Pulmonary artery endothelial cell (primary cell): ENCODE measurements at places on chromosomes 6 and 20. TPM values are rescaled to one million over a fixed set of nuclear protein-coding genes. Genes with fewer than 3 reads are reported as not detected.

DNA sequence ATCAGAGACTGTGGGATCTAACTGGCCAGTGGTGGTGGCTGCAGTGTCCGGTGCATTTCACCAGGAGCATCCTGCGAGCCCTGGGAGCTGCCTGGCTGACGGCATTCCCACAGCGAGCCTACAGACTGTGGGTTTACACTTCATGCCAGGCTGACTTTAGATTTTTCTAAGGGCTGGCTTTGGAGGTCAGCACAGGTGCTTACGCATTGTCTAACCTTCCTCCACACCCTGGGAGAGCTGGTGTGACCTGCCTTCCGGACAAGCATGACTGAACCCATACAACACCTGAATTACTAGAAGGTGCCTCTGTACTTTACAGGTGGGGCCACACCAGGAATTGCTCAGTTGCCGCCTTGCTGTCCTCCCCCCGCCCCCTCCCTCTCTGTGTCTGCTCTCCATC lies 96.2 kb downstream of the RREB1 start:
- DNase-seq, result no peak

DNA sequence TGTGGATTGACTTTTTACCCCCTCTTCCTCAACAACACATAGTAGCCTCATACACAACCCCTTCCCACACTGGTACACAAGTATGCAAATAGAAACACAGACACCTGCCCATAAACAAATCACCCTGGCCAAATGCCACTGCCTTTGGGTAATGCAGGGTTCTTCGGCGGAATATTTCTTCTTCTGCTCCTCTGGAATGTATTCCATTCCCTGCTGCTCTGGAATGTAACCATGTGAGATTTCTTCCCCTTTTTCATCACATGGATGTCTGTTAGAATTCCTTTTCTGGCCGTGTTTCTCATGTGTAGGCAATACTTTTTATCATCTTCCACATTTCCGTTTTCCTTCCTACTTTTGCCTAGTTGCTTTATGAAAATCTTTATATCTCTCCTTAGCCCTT lies 76.1 kb upstream of the TPD52L1 start:
- no peak for DNase-seq

DNA sequence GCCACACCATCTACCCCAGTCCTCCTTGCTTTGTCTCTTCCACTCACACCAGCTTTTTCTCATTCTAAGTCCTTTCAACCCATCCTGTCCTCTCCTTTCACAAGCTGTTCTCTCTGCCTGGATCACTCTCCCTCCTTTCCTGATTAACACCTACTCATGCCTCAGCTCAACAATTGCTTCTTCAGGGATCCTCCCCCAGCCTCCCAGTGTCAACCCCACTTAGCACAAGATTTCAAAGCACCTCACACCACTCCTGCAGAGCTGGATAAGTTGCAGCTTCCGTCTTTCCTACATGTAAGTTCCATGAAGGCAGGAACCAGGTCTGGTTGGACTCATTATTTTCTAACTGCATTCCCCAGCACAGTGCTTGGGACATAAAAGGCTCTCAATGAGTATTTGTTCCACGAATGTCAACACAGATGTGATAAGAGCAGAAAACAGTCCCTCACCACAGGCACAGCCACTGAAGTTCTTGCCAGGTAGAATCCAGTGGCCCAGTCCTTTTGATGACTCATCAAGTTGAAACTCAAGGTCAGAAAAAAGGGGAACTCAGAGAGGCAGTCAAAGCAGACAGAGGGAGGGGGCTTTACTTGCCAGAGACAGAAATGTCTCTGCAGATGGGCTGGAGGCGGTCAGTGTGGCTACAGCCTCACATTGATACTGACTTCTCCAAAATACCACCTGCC lies 193.4 kb upstream of the PRDM1 start:
- no peak for DNase-seq

GRCh38 chr6:140388192-140388802 lies 1013.8 kb upstream of the CITED2 start:
- DNase-seq, result no peak

- peak; percentile 30 for DNase-seq
Observed at GRCh38 chr6:5084781-5085647, at the start of gene PPP1R3G. Gene PPP1R3G (plus strand): TSS chr6:5085341. CDS start chr6:5085486, 145 bp downstream.

DNA sequence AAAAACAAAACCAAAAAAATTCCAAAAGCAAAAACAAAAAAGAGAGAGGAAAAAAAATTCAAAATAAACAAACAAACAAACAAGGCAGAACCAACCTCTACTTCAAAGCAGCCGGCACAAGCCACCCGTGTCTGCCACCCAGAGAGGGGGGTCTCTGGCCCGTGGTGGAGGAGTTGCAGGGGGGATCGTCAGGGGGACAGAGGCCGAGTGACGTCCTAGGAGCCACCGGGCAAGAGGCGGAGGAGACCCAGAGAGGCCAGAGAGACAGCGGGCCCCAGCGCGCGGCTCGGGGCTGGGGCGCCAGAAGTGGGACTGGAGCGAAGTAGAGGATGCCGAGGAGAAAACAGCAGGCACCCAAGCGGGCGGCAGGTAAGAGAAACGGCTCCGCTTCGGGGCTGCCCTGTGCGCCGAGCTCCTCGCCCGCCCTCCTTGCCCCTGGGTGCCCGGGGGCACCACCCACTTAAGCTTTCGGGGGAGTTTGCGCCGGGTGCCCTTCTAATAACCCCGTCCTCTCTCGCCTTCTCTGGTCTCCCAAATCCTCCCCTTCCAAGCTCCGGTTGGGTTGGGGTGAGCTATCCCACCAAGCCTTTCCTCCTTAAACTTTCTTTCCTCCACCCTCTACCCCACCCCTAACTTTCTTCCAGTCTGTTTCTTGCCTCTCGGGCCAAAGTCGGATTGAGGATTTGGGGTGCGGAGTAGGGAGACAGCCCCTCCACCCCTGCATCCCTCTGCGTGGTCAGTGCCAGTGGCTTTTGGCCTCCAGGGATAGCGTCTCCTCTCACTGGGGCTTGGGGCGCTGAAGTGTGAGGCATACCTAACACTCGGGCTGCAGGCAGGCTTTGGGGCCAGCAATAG lies 1.0 kb downstream of the TSHZ2 start:
- no peak for DNase-seq

GRCh38 chr6:106163966-106164877 lies 78.1 kb downstream of the PRDM1 start:
- DNase-seq, result no peak

- no peak for DNase-seq
Observed at GRCh38 chr6:16783509-16783908, 22.2 kb upstream of the ATXN1 start.

DNA sequence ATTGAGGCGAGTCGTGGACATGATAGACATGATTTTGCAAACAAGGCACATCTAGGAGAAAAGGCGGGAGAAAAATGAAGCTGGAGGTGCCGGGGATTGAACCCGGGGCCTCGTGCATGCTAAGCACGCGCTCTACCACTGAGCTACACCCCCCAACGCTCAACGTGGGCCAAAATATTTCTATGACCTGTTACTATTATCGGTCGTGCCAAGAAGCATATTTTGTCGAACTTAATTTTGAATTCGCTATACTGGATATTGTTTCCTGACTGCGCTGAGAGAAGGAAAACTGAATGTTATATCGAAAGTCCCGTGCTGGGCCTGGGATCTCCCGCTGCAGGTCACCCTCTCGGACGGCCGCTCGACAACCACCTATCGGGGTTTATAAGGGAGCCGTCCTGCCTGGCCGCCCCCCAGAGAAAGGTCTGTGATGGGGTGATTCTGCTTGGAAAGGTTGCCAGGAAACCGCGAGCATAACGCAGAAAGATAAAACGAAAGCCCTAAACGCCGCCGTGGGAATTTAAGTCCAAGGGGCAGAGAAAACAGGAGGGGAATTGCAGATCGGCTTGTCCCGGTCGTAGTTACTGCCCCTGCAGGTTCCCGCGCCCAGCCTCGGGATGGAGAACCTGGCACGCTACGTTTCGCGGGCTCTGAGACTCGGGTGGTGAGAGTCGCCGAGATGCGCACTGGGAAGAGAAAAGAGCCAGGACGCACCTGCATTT lies 60.0 kb downstream of the TRIM27 start:
- no peak for DNase-seq

- DNase-seq, result no peak
Observed at GRCh38 chr20:53070224-53070623, 98.1 kb downstream of the TSHZ2 start.

DNA sequence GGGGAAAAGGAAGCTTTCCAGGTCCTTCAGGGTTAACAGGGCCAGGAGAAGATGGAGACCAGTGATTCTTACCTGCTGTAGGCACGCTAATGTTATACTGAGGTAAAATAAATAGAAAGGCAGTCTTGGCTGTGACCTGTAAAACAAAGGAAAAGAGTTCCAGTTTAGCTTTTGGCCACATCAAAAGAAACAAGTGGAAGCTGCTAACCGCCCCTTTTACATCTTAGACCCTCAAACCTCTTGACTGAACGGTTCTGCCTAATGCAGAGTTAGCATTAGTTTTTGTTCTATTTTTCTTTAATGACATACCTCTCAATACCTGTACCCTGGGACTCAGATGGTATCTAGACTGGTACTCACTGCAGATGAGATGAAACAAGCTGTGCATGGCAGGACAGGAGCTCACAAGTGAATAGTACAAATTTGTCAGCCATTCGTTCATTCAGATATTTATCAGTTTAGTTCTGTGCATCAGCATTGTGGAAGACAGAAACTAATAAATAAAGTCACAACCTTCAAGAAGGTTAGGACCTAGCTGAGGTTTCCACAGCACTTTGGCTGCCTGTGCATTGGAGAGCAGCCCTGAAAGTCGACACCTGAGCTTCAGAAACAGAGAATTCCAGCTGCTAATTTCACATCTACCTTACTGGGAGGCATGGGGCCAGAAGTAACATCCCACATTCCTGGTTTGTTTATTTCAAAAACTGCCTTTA lies 41.0 kb downstream of the TRAM2 start:
- no peak for DNase-seq

DNA sequence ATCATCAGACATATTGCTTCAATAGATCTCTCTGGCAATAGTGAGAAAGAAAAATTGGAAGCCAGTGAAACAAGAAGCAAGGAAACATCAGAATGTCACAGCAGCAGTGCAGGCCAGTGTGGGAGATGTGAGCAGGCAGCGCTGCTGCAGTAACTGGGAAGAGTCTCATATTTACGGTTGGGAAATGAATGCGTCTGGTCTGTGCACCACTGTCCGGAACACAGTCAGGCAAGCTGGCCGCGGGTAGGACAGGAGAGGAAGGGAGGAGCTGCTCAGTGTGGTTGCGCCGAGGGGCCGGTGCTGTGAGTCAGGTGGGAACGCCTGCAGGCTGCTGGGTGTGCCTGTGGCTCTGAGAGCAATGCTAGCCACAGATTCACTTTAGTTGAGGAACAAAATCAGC lies 6.4 kb upstream of the PSMG4 start:
- DNase-seq, result no peak

DNA sequence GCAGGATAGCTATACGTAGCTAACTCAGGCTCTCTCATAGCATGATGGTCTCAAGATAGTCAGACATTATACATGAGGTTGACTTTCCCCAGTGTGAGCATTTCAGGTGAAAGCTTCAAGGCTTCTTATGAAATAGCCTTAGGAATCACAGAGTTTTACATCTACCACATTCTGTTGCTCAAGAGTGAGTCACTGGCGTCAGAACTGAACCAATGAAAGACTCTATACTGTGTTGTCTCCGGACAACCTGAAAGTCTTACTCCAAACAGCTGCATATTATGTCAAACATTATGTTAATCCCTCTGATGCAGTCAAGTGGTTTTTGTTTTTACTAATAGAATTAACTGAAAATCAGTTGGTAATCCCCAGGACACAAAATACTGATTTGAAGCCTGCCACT lies 79.8 kb upstream of the TRDN start:
- DNase-seq, result no peak

IPCEF1 gene
- total RNA-seq, result under 0.01 and 0.11 TPM in 2 replicates

COL9A3 gene
- 0.04 and 0.20 TPM in 2 replicates for total RNA-seq

CDH22 gene
- total RNA-seq, result not detected in 2 replicates

STMND1 gene
- total RNA-seq, result not detected in 2 replicates

COX4I2 gene
- not detected in 2 replicates for total RNA-seq

RBPJL gene
- total RNA-seq, result not detected in 2 replicates

ZBTB12 gene
- 3.5 and 5.2 TPM in 2 replicates for total RNA-seq

PNLDC1 gene
- total RNA-seq, result 0.11 TPM in 1 of 2 replicates, not detected in the other

FOXC1 gene
- total RNA-seq, result 12.6 and 13.8 TPM in 2 replicates
